Cortex of kidney (tissue), 1 donor: ENCODE measurements at places on chromosomes 5 and 9.

GRCh38 chr5:14821100-14821845 is 50.3 kb downstream of the ANKH start:
- no peak for DNase-seq

GRCh38 chr9:17852108-17852507 is 273.2 kb downstream of the SH3GL2 start:
- DNase-seq: no peak

DNA sequence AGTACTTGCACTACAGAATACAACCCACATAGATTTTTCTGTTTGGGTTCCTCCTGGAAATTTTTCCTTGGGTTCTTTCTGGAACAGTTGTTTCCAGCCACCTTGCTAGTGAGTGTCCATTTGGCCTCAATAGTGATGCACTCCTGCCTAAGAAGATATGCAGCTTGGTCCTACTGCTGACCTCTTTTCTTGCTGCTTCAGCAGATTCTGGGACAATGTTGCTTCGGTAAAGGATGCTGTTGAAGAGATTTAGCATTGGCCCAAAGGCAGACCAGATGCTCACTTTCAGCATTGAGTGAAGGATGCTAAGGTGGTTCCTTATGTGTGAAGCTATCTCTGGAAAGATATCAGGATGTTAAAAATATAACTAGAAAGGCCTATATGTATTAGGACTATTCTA is 86.2 kb upstream of the SMC5 start:
- no peak for DNase-seq

DNA sequence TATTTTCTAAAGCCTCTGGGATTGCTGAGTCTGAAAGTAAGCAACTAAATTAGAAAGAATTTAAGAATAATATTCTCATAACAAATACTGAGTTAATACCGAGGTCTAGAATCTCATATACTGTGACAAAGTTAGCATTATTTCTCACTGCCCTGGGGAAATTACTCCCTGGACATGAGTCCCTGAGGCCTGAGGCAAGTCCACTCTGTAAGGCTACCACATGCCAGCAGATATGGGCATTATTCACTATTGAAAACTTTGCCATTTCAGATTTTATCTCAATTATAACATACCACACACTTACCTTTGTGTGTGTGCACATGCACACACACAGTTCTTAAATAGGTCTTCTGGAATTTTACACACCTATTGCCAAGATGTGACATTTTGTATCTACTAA is 22.9 kb downstream of the ELL2 start:
- no peak for DNase-seq

- DNase-seq: no peak
These were observed 9.0 kb upstream of the SETD9 start for GRCh38 chr5:56900395-56900794.

GRCh38 chr5:67699560-67699959 is 503.0 kb upstream of the CD180 start:
- DNase-seq: no peak

DNA sequence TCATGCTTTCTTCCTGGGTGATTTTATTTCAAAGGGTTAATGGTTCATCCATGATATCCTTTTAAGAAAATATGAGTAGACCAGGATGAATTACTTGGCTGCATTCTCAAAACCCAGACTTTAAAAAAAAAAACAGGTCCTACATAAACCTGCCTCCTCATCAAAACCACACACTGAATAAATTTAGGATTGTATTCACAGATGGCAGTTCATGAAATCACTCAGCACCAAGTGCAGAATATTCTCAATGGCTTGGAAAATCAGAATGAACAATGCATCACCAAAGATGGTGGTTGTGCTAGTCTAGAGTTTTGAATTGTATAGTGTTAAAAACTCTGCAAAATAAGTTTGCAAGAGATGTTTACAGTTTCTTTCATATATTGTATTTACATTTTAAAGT is 145.4 kb upstream of the GRAMD2B start:
- no peak for DNase-seq

- no peak for DNase-seq
These were observed 59.5 kb upstream of the ZNF366 start for GRCh38 chr5:72566746-72567145.

DNA sequence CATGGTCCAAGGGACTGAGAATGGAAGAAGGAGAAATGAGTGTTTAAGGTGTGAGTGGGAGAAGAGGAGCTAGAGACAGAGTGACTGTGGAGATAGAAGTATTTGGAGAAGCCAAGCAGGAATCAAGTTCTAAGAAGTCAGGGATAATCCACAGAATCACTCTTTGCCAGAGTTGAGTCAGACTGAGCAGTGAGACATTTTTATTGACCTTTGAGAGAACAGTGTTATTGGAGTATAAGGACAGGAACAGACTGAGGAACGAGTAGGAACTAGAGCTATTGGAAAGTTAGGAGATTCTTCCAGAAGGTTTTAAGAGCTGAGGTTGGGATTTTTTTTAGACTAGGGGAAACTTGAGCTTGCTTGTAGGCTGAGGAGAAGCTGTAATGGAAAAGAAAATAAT is 37.2 kb downstream of the RCL1 start:
- DNase-seq: no peak

- DNase-seq: no peak
These were observed 59.5 kb downstream of the FAM78A start for GRCh38 chr9:131216806-131217205.
